ENCODE measurements at places on chromosomes 11 and 22. TPM values are rescaled to one million over a fixed set of nuclear protein-coding genes. Genes with fewer than 3 reads are reported as not detected.

SYCE3 gene
- not detected for polyA plus RNA-seq

VSIG2 gene
- 1.0 TPM for polyA plus RNA-seq

OR5AL1 gene
- not detected for polyA plus RNA-seq

DLG2 gene
- polyA plus RNA-seq: 14.7 TPM

CD3D gene
- not detected for polyA plus RNA-seq

RHOG gene
- polyA plus RNA-seq: 25.0 TPM

OR51I1 gene
- not detected for polyA plus RNA-seq

SAA4 gene
- not detected for polyA plus RNA-seq

MUC5AC gene
- not detected for polyA plus RNA-seq

TBX1 gene
- polyA plus RNA-seq: 17.2 TPM

All from hindlimb muscle (tissue), 1 donor.